Psoas muscle (tissue), 8 donors: ENCODE measurements at places on chromosomes 5 and 9. TPM values are rescaled to one million over a fixed set of nuclear protein-coding genes. Genes with fewer than 3 reads are reported as not detected.
A peak's percentile ranks its signal among the peaks of the same experiment; 100 is the strongest.

The ZNF462 gene
- 6.1 TPM for polyA plus RNA-seq

The DOCK2 gene
- 0.37 TPM for polyA plus RNA-seq

DNA sequence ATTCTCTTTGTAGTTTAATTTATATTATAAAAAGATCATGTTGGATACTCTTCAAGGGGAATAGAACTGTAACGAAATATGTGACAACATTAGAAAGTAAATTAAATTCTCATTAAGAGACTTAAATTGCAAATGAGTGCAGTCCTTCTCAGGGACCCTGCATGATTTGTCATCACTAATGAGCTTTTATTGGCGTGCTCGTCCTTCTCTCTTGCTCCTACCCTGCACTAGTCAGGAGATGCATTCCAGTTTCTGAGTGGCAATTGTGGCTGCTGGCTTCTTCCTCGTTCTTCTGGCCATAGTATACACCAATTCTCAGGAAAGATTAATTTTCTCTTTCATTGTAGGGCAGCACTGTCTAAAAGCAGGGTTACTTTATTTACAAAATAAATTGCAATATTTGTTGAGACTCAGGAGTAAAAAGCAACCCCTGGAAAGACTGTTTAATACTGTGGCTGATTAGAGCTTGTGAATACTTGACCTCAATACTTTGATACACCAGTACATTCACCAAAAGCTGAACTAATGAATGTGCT lies 376.3 kb upstream of the CHD1 start:
- DNase-seq: no peak
- H3K27me3 ChIP-seq: no peaks in the 10 kb centered on the region
- H3K4me1 ChIP-seq: no peaks in the 10 kb centered on the region
- H3K36me3 ChIP-seq: no peaks in the 10 kb centered on the region
- H3K4me3 ChIP-seq: no peak overlapping the region

DNA sequence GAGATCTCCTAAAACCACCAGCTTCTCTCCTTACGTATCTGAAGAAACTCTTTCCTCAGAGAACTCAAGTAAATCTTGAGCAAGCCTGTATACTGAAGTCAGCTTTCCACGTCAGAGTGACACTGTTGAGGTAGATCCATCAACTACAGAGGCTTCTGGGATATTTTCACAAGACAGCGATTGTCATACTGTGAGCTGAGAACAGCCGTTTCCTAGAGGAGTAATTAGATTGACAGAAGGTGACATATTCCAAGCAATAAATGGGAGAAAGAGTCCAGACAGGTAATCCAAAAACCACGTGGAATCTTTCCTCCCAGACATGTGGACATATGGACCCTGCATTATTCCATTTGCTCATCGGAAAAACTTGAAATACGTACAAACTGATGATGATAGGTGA lies 117.2 kb downstream of the MEF2C start:
- no peaks in the 10 kb centered on the region for H3K27me3 ChIP-seq
- H3K4me1 ChIP-seq: peaks cover 37% of the 10 kb centered on the region
- H3K27ac ChIP-seq: peak overlapping the region; percentile 50
- H3K36me3 ChIP-seq: peaks cover 39% of the 10 kb centered on the region

- no peaks in the 10 kb centered on the region for H3K36me3 ChIP-seq
- H3K4me1 ChIP-seq: peaks cover 13% of the 10 kb centered on the region
- no peaks in the 10 kb centered on the region for H3K27me3 ChIP-seq
- H3K27ac ChIP-seq: no peak overlapping the region
- H3K4me3 ChIP-seq: no peak overlapping the region
These were observed 15.5 kb downstream of the SLC44A1 start for GRCh38 chr9:105259731-105260612.

DNA sequence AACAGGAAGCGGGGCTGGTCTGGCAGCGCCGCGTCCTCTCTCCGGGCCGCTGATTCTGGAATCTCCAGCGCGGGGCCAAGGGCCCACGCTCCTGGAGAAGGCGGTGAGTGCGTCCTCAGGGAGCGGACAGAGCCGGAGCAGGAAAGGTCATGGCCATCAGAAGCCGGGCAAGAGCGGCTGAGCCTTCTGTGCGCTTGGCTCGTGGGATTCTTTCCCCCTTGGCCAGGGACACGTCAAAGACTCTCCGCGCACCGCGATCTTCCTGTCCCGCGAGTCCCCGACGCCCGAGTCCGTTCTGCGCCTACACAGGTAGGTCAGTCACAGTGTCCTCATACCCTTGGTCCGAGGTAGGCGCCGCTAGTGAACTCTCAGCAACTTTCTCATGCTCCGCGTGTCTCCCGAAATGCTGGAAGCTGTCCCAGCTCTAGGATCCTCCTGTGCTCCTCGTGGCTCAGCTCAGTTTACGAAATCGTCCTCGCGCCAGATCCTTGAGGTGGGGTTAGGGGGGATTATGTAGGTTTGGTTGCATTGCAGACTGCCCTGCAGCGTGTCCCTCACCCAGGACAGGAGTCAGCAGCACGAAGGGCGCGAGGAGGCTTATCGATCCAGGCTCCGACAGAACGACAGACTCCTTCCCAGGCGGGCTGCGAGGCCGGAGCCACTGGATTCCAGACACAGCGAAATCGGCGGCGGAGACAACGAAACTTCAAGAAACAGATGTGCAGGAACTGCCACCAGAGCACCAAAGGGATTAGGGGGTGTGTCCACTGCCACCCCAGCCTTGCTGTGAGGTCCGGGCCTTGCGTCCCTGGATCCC lies 8.7 kb downstream of the LHX6 start:
- peaks cover 29% of the 10 kb centered on the region for H3K27me3 ChIP-seq
- peaks cover 14% of the 10 kb centered on the region for H3K4me1 ChIP-seq
- no peak overlapping the region for H3K27ac ChIP-seq
- H3K36me3 ChIP-seq: no peaks in the 10 kb centered on the region
- DNase-seq: no peak

The LCN1 gene
- not detected for polyA plus RNA-seq

DNA sequence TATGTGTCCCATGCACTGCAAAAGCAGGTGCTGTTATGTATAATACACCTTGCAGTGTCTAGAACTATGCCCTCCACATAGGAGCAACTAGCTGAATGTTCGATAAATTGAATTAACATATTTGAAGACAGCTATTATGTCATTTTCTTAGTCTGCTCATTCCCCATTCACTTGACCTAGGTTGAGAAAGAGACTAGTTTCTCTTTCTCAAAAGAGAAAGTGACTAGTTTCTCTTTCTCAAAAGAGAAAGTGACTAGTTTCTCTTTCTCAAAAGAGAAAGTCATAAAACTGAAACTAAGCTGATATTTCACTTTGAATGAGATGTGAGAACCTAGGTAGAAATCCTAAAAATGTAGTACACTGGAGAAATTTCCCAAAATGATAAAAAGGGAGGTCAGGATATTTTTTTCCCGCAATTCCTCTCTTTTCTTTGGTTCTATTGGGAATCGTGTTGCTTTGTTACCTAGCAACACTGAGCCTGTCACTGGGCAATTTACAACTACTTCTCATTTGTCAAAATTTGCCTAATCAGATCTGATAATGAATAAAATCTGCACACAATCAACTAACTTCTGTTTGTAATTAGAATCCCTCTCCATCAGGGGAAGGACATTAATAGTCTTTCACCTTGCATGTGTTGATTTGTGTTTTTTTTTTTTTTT lies 132.0 kb upstream of the GRIA1 start:
- H3K36me3 ChIP-seq: no peaks in the 10 kb centered on the region
- no peak overlapping the region for H3K4me3 ChIP-seq
- no peaks in the 10 kb centered on the region for H3K4me1 ChIP-seq
- no peak overlapping the region for H3K27ac ChIP-seq

GRCh38 chr5:163379298-163380155 lies 57.9 kb upstream of the CCNG1 start:
- H3K4me3 ChIP-seq: no peak overlapping the region
- no peak for DNase-seq
- H3K27me3 ChIP-seq: no peaks in the 10 kb centered on the region
- peaks cover 2% of the 10 kb centered on the region for H3K4me1 ChIP-seq
- H3K36me3 ChIP-seq: no peaks in the 10 kb centered on the region

The LEAP2 gene
- polyA plus RNA-seq: 0.70 TPM

The SLC6A18 gene
- polyA plus RNA-seq: not detected

The IL9 gene
- polyA plus RNA-seq: not detected

The CA9 gene
- polyA plus RNA-seq: 0.05 TPM

The DDX4 gene
- polyA plus RNA-seq: not detected

- H3K27me3 ChIP-seq: no peaks in the 10 kb centered on the region
- H3K4me3 ChIP-seq: no peak overlapping the region
- H3K36me3 ChIP-seq: no peaks in the 10 kb centered on the region
- DNase-seq: no peak
- H3K27ac ChIP-seq: no peak overlapping the region
These were observed 41.9 kb upstream of the ITGA2 start for GRCh38 chr5:52947208-52947607.

The PTGER4 gene
- 1.8 TPM for polyA plus RNA-seq

- H3K27ac ChIP-seq: no peak overlapping the region
- no peak overlapping the region for H3K4me3 ChIP-seq
- no peak for DNase-seq
- H3K4me1 ChIP-seq: no peaks in the 10 kb centered on the region
These were observed 18.1 kb downstream of the VAV2 start for GRCh38 chr9:133973791-133974630.
